GM04503 (cell line): ENCODE measurements at places on chromosomes 2 and 18.

- no peak for DNase-seq
These were observed 27.1 kb upstream of the TFPI start for GRCh38 chr2:187581125-187581896.

DNA sequence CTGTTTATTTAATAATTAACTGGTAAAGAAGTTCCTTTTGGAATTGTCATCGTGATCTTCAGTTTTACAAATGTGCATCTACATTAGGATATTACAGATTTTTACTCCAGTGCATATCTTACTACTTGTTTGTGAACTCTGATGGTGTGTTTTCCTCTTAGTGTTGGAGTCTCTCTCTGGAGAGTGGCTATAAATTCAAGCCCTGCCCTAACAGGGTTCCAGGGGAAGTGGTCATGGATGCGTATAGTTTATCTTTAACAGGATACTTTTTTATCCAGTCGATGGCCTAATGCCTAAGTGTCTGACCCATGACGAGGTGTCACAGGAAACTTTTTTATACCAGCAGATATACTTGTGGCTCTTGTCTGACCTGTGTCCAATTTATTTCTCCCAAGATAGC, 75.4 kb downstream of the CHN1 start:
- DNase-seq: no peak

GRCh38 chr2:54267577-54267976, 11.5 kb upstream of the TSPYL6 start:
- DNase-seq: no peak

DNA sequence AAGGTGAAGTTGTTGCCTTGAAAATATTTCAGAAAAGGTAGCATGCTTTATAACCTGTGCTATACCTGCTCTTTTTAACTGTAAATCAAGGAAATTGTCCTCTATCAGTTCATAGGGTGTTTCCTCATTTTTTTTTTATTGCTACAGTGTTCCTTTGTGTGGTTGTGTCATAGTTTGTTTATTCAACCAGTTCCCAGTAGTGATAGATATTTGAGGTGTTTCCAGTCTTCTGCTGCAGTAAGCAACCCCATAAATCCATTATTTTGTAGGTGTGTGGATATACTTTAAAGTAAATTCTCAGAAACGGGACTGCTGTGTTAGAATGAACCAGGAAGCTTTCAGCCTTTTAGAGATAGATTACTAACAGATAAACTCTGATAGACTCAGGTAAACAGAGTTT, 39.6 kb downstream of the SEMA4F start:
- no peak for DNase-seq

DNA sequence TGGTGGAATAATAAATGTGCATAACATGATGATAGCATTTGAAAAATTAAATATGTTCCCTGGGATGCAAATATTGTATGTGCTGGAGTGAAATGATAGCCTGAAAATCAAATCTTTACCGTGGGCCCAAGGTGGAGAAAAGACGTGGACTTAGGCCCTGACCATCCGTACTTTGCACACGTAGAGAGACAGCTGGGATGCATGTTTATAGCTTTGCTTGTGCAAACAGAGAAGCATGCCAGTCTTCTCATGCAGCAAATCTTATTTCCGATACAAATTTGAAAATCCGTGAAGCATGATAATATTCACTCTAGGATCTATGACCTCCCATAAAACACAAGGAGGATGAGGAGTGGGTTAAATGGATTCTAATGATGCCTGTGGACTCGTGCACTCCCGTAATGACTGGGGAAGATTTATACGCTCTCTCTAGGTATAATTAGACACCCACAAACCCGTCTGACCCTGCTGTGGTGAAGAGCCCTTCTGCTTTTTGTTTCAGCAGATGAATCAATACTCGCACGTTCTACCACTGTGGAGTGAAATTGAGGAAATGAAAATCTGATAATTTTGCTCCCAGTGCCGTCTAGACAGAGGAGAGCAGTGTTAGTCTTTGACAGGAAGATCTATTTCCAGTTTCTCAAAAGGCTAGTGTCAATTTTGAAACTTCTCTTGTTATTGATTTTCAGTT, 810.3 kb upstream of the SALL3 start:
- DNase-seq: no peak

DNA sequence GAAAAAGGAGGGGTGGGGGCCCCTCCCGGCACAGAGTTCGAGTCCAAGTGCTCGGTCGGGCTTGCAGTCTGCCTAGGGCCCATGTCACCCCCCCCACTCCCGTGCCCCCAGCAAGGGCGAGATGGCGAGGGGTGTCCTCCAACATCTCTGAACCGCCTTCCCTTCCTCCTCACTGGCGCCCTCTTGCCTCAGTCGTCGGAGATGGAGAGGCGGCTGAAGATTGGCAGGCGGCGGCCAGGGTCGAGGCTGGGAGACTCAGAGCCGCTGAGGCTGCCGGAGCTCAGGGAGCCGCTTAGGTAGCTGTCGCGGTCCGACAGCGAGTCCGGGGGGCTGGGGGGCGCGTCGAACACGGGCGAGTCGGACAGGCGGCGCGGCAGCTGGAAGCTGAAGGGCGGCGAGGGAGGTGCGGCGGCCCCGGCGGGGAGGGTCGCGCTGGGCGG, 2.3 kb downstream of the ZFP36L2 start:
- peak; percentile 12 for DNase-seq

- no peak for DNase-seq
These were observed 8.3 kb upstream of the ZC3H15 start for GRCh38 chr2:186477790-186478189.

GRCh38 chr2:121078899-121079298, 206.1 kb downstream of the TFCP2L1 start:
- DNase-seq: no peak

DNA sequence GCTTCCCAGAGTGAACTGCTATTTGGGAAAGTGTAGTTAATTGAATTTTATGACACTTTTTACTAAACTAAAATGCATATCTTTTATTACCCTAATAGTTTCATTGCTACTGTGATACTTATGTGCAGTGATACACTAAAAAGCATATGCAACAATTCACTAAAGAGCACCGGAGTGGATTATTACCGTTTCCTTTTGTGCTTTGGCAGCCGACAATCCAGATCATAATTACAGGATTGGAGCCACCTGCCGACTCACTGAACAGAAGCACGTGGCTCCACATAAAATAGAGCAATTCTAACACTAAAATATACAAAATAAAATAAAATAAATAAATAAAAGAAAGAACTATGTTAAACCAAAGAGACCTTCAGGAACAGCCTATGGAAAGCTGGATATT, 583.4 kb downstream of the NRXN1 start:
- no peak for DNase-seq

DNA sequence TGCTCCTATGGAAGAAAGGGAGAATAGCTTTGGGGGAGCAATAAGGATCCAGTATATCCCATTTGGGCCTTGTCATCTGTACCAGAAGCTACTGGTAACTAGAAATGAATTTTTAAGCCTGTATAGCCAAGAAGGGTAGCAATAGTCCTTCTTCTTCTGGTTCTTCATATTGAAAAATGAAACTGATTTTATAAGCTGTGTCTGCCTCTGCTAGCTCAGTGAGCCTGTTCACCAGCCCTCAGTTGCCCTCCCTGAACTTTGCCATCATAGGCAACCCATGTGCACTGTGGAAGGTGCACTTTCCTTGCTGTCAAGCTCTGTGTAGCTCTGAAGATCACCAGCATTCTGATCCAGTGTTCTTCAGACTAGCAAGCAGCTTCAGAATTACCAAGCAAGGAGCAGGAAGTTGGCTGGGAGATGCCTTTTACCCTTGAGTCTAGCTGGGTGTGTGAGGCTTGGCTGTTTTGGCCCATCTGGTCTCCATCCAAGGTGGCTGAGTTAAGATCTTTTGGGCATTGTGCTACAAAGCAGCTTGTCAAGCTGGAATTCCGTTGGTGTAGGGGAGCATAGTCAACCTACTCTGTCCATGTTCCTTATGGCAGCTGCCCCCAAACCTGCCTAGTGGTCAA, 55.8 kb upstream of the MGAT5 start:
- DNase-seq: no peak

- no peak for DNase-seq
These were observed 371.9 kb downstream of the RAD51AP2 start for GRCh38 chr2:17146358-17146757.

GRCh38 chr2:45011121-45011520, 1.9 kb upstream of the SIX2 start:
- no peak for DNase-seq

GRCh38 chr2:113858764-113859163, 31.1 kb upstream of the ACTR3 start:
- DNase-seq: peak; percentile 84

DNA sequence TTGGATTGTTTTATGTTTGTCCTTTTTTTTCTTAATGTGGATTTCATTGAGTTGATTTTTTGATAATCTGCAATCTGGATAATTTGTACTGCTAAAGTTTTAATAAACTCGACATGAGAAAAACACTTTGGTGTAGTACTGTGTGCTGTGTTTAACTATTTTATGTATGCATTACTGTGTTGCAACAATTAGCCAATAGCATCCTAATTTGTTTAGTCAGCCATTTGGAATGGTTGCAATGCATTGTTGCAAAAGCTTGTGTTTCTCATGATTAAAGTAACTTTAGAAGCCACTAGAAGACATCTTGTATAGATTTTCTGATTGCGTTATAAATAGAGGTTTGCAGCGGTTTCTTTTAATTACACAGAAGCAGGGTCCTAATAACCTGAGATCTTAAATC, 53.5 kb downstream of the PPIG start:
- peak; percentile 45 for DNase-seq

- DNase-seq: no peak
These were observed 406.6 kb downstream of the NYAP2 start for GRCh38 chr2:225806105-225806504.

- no peak for DNase-seq
These were observed 237.2 kb downstream of the PRKCE start for GRCh38 chr2:45888641-45889040.

DNA sequence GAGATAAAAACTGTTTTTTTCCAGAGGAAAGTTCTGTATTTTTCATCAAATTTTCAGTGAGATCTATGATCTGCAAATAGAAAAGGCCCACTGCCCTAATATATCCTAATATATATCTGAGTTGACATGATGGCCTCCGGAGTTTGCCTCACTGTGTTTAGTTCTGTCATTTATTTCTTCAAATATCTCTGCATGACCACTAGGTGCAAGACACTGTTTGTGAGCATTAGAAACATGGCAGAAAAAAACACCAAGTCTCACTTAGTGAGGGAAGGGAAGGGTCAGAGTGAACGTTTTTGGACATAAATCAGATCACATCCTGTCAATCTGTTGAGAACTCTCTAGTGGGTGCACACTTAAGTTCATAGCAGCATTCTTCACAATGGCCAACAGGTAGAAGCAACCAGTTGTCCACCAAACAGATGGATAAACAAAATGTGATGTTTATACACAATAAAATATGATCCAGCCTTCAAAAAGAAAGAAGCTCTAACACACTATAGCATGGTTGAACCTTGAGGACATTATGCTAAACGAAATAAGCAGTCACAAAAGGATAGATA, 53.4 kb downstream of the SPIRE1 start:
- DNase-seq: no peak

DNA sequence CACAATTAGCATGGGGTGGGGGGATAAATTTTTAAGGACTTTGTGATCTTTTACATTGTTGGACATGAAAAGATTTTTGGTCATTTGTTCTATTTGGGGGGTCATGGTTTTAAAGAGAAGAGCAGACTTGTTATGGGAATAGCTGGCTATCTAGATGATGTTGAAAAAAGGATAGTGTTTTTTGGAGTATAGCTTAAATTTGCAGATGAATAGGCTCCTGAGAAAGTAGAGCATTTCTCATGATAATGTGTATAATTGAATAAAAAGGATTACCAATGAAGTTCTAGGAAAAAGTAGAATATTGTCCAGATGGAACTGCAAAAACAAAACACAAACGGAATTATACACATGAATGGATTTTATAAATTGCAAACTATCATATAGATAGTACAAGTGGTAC, 186.3 kb downstream of the GPD2 start:
- DNase-seq: no peak

GRCh38 chr18:46166261-46166970, 62.2 kb downstream of the HAUS1 start:
- no peak for DNase-seq

- DNase-seq: no peak
These were observed 124.6 kb downstream of the ZNF407 start for GRCh38 chr18:74722237-74722636.

GRCh38 chr2:207763303-207763917, 6.3 kb downstream of the FZD5 start:
- no peak for DNase-seq

GRCh38 chr2:238682536-238682935, 165.3 kb upstream of the TWIST2 start:
- no peak for DNase-seq

DNA sequence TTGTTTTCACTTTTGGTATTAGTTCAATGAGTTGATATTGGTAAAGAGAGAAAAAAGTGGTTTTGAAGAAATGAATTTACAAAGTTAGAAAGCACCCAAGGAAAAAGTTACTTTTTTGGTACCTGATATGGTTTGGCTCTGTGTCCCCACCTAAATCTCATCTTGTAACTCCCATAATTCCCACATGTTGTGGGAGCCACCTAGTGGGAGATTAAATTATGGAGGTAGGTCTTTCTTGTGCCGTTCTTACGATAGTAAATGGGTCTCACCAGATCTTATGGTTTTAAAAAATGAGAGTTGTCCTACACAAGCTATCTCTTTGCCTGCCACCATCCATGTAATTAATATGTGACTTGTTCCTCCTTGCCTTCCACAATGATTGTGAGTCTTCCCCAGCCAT, 965.6 kb upstream of the NRXN1 start:
- DNase-seq: no peak

- DNase-seq: peak; percentile 97
These were observed 65.1 kb upstream of the CTLA4 start for GRCh38 chr2:203802342-203803052.

DNA sequence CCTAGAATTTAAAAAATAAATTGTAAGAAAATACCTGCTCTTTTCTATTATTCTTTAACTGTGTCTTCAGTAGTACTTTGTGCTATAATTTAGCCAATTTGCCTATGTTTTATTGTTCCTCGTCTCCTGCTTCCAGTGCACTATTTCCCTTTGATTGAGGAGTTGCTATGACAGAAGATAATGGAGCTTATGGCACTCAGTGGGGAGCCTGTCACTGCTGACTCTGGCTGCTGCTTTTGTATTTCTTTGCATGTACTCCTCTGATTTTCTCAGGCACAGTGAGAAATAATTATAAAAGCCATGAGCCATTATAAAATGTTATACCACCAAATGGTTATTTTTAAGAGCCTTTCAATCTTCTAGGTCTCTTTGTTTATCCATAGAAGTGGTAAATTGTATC, 1310.8 kb upstream of the SLC39A10 start:
- DNase-seq: no peak

DNA sequence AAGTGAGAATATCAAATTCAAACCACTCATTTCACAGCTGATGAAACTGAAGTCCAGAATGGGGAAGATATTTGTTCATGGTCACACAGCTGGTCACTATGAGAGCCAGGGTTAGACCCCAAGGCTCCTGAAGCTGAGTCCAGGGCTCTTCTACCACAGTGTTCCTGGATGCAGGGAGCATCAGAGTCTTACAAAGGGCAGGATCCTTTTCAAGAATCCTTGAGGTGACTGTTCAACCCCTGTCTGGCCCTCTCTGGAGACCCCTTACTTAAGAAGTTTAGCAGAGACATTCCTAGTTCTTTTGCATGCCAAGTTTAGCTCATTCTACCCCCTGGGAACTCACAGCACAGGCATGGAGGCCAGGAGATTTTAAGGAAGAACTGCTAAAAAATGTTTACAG, 15.7 kb downstream of the PROKR1 start:
- DNase-seq: no peak
